Lower leg skin (tissue), 4 donors: ENCODE measurements at places on chromosomes 12 and 14.

GRCh38 chr12:49825971-49826421 lies 2.2 kb downstream of the NCKAP5L start:
- no peak for DNase-seq

DNA sequence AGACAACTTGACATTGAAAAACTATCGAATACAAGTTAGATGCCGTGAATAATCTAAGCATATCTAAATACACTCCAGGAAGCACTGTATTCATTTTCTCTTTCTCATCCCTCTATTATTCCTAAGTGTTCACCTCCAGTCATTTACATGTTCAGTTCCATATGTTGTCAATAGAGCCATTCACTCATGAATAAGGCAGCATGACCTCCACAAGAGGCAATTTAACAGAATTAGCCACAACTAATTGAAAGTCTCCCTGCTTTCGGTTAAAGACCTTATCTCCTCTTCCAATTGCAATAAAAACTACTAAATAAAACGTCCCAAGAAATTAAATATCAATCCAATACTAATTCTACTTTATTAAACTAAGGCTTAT lies 1.8 kb downstream of the LRIG3 start:
- no peak for DNase-seq

- DNase-seq = no peak
These were observed 39.7 kb downstream of the AACS start for GRCh38 chr12:125104982-125105381.

GRCh38 chr12:93772003-93772700 lies 95.0 kb downstream of the CRADD start:
- DNase-seq = no peak

DNA sequence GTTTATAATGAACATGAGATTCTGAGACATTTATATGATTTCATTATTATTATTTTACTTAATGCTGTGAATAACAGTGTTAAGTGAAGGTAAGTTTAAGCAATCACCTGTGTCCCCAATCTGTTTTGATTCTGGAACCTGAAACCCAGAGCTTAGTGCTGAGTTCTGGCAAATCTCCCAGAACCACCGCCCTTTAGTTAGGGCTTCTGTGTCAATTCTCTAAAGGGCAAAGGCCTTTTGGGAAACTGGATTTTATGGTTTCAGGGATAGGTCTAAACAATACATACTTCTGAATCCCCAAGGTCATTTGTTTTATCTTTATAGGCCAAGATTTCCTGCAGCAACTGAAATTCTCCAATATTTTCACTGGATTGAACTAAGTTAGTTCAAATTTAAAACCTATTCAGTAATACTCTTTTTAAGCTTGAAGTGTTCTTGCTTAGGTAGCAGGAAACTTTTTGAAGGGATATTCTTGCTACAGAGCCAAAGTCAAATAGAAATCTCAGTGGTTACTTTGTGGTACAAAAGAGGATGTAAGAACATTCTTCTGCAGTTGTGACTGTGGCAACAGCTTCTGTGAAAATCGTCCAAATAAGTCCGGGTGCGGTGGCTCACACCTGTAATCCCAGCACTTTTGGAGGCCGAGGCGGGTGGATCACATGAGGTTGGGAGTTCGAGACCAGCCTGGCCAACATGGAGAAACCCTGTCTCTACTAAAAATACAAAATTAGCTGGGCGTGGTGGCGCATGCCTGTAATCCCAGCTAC lies 10.0 kb upstream of the PKP2 start:
- no peak for DNase-seq

GRCh38 chr12:92701441-92701840 lies 1.3 kb upstream of the PLEKHG7 start:
- no peak for DNase-seq

GRCh38 chr12:3416670-3417069 lies 74.3 kb upstream of the PRMT8 start:
- no peak for DNase-seq

DNA sequence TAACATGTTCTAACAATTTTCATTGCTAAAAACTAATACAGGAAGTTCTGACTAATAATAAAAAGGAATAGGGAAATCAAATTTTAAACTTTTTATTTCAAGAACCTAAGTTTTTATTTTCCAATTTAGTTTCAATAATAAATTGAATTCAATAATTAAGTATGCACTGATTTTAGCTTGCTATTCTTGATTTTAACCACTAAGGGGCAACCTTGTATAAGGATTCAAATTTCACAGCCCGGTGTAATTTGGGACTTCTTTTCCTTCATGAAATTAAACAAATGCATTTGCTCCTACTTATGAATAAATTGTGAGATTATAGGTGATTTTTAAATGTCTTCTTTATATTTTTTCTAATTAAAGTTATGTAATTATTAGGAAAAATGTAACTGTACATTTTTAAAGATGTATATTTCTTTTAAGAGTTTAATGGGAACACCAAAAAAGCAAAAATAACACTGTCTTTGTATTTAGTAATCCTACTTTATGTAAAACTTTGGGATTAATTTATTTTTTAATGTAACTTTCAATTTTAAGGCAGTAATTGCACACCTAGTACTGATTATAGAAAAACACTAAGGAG lies 241.4 kb upstream of the PDZRN4 start:
- no peak for DNase-seq

GRCh38 chr14:99286761-99287160 lies 14.8 kb upstream of the BCL11B start:
- DNase-seq = no peak

DNA sequence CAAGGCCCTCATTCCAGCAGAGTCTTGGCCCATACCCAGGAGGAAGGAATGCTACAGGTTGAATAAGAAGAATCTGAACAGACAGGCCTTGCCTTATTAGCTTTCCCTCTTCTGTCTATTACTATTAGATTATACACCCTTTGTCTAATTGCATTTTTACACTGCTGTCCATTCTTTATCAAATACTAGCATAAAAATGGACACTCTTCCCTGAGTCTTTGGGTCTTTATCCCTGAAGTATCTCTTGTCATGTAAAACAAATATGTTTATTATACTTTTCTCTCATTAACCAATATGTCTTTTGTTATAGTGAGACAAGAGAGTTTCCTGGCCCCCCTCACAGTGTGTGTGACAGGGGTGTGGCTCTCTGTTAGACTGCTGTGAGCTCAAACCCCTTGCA lies 897.4 kb upstream of the SEL1L start:
- no peak for DNase-seq

- no peak for DNase-seq
These were observed 245.9 kb upstream of the DDHD1 start for GRCh38 chr14:53399057-53399456.

- no peak for DNase-seq
These were observed 37.9 kb upstream of the BTG1 start for GRCh38 chr12:92183575-92183974.

DNA sequence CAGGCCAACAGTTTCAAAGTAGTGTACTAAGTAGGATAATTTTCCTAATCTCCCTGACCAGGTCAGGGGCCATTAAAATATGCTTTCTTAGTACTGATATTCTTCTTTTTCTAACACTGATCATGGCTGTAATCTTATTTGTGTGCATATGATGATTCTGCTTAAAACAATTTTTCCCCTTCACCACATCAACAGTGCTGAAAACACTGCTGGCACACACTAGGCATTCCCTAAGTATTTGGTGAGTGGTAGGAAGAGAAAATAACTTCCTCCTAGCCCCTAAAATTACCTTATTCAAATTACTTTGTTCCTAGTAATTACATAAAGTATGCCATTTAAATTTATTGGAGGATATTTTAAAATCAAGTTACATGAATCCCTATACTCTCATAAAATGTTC lies 49.9 kb upstream of the BBS10 start:
- no peak for DNase-seq

- DNase-seq = no peak
These were observed 48.3 kb upstream of the PLEKHG6 start for GRCh38 chr12:6262211-6262610.

GRCh38 chr12:88493636-88494035 lies 86.6 kb downstream of the KITLG start:
- no peak for DNase-seq

- DNase-seq = no peak
These were observed 13.3 kb upstream of the BDKRB2 start for GRCh38 chr14:96191353-96191752.

DNA sequence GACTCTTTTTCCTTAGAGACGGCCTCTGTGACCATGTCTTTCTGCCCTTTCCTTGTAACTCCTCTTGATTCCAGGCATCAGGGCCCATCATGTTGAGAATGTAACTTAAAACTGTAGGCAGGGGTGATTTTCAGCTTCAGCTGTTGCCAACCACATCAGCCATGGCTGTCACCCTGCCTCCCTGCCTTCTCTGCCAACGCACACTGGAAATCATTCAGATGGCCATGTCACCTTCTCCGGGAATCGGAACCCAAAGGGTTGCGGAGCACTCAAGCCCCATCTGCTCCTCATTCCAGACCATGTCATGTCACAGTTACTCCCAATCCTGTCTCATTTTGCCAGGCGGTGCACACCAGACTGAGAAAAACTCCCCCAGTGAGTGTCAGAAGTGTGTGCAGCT lies 72.1 kb downstream of the EMP1 start:
- no peak for DNase-seq

- DNase-seq = no peak
These were observed 165.4 kb downstream of the FLRT2 start for GRCh38 chr14:85695300-85695699.

DNA sequence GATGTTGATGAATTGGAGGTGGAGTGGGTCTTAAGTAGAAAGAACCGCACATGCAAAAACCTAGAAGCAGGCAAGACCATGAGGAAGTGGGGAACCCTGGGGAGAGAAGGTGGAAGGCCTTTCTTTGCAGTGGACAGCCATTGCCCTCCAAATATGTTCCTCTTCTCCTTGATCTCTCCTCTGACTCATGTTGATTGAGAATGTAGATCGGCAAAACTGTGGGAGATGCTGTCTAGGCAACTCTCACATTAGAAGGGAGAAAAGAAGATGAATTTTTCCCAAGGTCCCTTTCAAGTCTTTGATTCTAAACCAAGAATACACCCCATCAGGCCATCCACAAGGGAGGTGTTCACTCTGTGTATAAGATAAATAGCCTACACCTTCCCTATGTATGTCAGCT lies 257.5 kb downstream of the MSRB3 start:
- DNase-seq = no peak

GRCh38 chr12:120925740-120926563 lies 21.8 kb upstream of the SPPL3 start:
- no peak for DNase-seq

GRCh38 chr12:75888874-75889613 lies 142.5 kb downstream of the PHLDA1 start:
- no peak for DNase-seq
